Kidney (tissue), 22 donors: ENCODE measurements at places on chromosomes 12 and 14. TPM values are rescaled to one million over a fixed set of nuclear protein-coding genes. Genes with fewer than 3 reads are reported as not detected.

Gene HOXC5
- 4.8 TPM for total RNA-seq

GRCh38 chr12:76020281-76020680, 11.3 kb downstream of the PHLDA1 start:
- H3K27me3 ChIP-seq: no peaks in the 10 kb centered on the region
- H3K36me3 ChIP-seq: no peaks in the 10 kb centered on the region
- no peak overlapping the region for H3K4me3 ChIP-seq
- H3K27ac ChIP-seq: peak overlapping the region; percentile 82
- no peaks in the 10 kb centered on the region for H3K4me1 ChIP-seq

DNA sequence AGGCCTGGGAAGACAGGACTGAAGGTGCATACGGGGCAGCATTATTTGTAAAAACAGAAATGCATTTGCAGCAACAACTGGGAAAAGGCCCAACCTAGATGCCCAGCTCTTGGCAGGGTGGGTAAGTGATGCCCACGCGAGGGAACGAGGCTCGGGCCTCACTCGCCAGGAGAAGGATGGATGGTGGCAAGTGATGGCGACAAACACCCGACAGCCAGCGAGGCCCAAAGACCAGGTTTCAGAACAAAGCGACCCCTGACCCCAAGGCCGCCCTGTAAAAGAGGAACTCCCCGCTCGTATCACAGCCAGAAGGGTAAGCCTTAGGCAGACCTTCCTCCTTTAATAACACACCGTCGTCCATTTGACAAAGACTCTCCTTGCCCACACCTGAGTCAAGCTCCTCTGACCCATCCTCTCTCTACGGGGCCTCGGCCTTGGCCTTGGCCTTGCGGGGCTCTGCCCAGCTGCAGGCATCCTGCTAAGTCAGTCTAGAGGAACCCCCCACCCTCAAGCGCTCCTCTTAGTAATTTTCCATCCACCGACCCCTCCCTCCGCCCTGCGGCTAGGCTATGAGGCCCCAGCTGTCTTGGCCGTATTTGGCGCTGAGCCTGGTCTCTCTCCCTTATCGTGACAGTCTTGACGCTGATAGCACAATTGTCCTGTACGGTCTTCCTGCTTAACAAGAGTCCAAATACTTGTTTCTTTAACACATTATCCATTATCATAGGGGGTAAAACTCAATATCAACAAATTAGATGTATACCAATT, 80.2 kb downstream of the NCOR2 start:
- H3K36me3 ChIP-seq: no peaks in the 10 kb centered on the region
- H3K4me3 ChIP-seq: no peak overlapping the region
- no peaks in the 10 kb centered on the region for H3K27me3 ChIP-seq
- no peak overlapping the region for H3K27ac ChIP-seq

GRCh38 chr12:68631227-68631626, 20.5 kb downstream of the RAP1B start:
- H3K36me3 ChIP-seq: no peaks in the 10 kb centered on the region
- no peak for DNase-seq
- no peak overlapping the region for H3K4me3 ChIP-seq
- peaks cover 11% of the 10 kb centered on the region for H3K4me1 ChIP-seq

GRCh38 chr12:47356129-47356700, 276.5 kb upstream of the AMIGO2 start:
- no peak overlapping the region for H3K4me3 ChIP-seq
- no peaks in the 10 kb centered on the region for H3K4me1 ChIP-seq
- H3K27me3 ChIP-seq: no peaks in the 10 kb centered on the region
- no peak for DNase-seq

Gene KRT1
- total RNA-seq: not detected

- no peaks in the 10 kb centered on the region for H3K27me3 ChIP-seq
- no peaks in the 10 kb centered on the region for H3K36me3 ChIP-seq
- no peak overlapping the region for H3K27ac ChIP-seq
- no peaks in the 10 kb centered on the region for H3K4me1 ChIP-seq
These were observed 240.3 kb upstream of the PDZRN4 start for GRCh38 chr12:40947797-40948196.

DNA sequence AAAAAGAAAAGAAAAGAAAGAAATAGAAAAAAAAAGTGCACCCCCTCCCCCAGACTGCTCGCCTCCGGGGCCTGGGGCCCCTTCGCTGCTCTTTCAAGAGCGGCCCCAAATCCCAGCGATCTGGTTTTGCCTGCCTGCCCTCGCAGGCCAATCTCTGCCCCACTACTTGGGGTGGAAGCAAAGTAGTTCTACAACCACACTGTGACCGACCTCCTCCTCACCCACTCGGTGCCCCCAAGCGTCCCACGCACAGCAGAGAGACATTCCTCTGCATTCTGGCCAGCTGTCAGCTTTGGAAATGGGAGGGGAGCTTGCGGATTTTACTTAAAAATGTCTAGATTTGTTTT, 2.4 kb upstream of the TBX3 start:
- peaks cover 31% of the 10 kb centered on the region for H3K27me3 ChIP-seq
- H3K27ac ChIP-seq: no peak overlapping the region
- H3K36me3 ChIP-seq: no peaks in the 10 kb centered on the region
- DNase-seq: peak; percentile 31

DNA sequence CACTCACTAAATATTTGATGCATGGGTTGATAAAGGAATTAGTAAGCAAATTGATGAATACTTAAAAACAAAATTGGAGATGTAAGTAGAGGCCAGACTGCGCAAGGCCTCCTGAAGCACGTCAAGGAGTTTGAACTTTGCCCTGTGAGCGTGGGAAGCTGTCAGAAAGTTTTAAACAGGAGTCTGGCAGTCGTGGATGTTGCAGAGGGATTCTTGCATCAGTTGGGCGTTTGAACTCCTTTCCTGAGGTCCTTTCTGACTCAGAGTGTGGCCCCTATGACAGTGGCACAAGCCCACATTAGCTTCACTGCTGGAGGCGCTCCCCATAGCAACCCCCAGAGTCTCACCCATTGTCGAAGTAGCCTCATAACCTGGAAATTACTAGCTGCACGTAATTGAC, 17.9 kb upstream of the IL22 start:
- no peak overlapping the region for H3K4me3 ChIP-seq
- H3K27ac ChIP-seq: no peak overlapping the region
- H3K27me3 ChIP-seq: no peaks in the 10 kb centered on the region
- H3K4me1 ChIP-seq: no peaks in the 10 kb centered on the region
- no peak for DNase-seq

- no peak overlapping the region for H3K27ac ChIP-seq
- no peak overlapping the region for H3K4me3 ChIP-seq
- no peaks in the 10 kb centered on the region for H3K27me3 ChIP-seq
These were observed 18.0 kb upstream of the TMEM260 start for GRCh38 chr14:56561606-56562005.

GRCh38 chr12:68203460-68203875, 22.1 kb downstream of the IL26 start:
- H3K36me3 ChIP-seq: no peaks in the 10 kb centered on the region
- no peaks in the 10 kb centered on the region for H3K4me1 ChIP-seq
- H3K27me3 ChIP-seq: no peaks in the 10 kb centered on the region
- no peak overlapping the region for H3K27ac ChIP-seq
- no peak overlapping the region for H3K4me3 ChIP-seq

DNA sequence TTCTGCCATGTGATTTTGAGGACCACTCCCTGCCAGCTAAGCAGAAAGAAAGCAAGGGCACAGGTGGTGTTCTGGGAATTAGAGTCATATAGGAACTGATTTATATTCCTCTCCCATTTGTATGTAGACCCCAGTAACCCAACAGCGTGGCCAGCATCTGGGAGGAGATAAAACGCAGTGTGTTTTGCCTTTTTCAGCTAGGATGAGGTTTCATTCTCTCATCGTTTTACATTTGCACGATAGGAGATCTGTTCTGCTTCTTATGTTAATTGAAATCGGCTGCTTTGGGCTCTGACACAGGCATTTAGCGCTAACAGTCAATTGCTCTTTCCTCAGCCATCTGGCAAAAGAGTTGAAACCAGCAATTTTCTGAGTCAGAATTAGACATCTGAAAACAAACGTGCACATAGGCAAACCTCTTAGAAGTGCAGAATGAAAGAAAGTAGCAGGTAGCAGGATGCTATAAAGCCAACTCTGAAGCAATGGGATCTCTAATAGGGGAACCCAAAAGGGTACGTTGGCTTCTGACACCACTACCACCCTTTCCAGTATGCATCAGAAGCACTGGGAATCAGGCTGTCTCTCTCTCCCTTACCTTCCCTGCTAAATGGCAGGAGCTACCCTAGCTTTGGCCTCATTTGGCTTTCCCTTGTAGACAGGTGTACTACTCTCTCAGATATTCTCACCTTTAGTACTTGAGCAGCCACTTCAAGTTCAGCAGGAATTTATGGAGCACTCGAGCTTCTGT, 219.1 kb downstream of the PHLDA1 start:
- DNase-seq: no peak
- no peak overlapping the region for H3K27ac ChIP-seq
- H3K27me3 ChIP-seq: no peaks in the 10 kb centered on the region

Gene AHNAK2
- 72.0 TPM for total RNA-seq

DNA sequence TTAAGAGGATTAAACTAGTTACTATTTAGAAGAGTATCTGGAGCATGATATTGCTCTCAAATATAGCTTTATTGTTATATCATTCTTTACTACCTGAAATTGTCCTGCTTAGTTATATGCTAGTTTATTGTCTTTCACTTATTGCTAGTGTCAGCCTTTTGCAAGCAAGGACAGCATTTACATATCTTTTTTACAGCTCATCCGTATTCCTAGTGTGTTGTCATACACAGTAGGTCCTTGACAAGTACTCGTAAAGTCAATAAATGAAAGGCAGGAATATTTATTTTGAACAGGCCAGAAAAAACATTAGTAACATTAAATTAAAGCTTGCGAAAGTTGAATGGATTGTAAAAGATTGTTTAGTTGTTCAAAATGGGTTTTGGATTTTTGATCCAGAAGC, 35.0 kb downstream of the CRADD start:
- DNase-seq: no peak
- no peak overlapping the region for H3K4me3 ChIP-seq
- H3K4me1 ChIP-seq: no peaks in the 10 kb centered on the region
- H3K27me3 ChIP-seq: no peaks in the 10 kb centered on the region
- H3K27ac ChIP-seq: no peak overlapping the region

GRCh38 chr12:182381-182892, 31.5 kb downstream of the SLC6A12 start:
- peak overlapping the region; percentile 11 for H3K27ac ChIP-seq
- DNase-seq: no peak
- H3K4me3 ChIP-seq: no peak overlapping the region
- H3K27me3 ChIP-seq: no peaks in the 10 kb centered on the region

DNA sequence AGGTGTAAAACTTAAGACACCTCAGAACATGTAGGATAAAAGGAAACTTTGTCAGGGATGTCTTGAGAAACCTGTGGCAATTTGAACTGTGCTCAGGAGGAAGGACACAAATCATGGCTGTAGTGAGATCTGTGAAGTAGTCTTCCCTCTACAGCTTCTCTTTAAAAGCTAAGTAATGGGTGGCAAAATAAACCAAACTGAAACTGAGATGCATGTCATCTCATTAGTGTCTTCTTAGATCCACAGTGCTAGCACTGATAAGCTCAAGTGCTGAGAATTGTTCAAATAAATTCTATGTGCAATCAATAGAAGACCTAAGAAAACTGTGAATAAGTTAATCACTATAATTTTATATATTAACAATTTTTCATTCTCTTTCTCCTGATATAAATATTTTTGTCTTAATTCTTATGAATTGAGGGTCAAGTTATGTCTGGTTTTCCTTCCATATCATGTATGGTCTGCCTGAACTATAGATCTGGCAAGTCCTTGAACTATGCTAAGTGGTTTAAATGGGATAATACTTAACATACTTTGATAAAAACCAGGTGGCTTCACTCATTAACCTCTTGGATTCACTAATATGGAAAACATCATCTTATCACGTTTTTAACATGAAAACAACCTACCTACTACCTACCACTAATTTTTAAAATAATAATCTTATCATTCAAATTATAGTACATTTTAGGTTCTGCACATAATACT, 27.2 kb downstream of the SYT1 start:
- no peak overlapping the region for H3K27ac ChIP-seq
- H3K4me3 ChIP-seq: no peak overlapping the region
- no peaks in the 10 kb centered on the region for H3K36me3 ChIP-seq
- no peaks in the 10 kb centered on the region for H3K4me1 ChIP-seq
- DNase-seq: no peak

GRCh38 chr12:67822826-67823225, 166.4 kb upstream of the IFNG-AS1 start:
- DNase-seq: no peak
- no peak overlapping the region for H3K27ac ChIP-seq
- no peak overlapping the region for H3K4me3 ChIP-seq
- H3K4me1 ChIP-seq: no peaks in the 10 kb centered on the region
- no peaks in the 10 kb centered on the region for H3K27me3 ChIP-seq

Gene NOVA1
- 15.0 TPM for total RNA-seq

Gene TAS2R20
- 4.1 TPM for total RNA-seq

- no peak overlapping the region for H3K27ac ChIP-seq
- H3K27me3 ChIP-seq: no peaks in the 10 kb centered on the region
- no peaks in the 10 kb centered on the region for H3K4me1 ChIP-seq
- H3K36me3 ChIP-seq: peaks cover 15% of the 10 kb centered on the region
These were observed 41.3 kb downstream of the VDR start for GRCh38 chr12:47863467-47863866.

- no peak overlapping the region for H3K27ac ChIP-seq
- H3K27me3 ChIP-seq: no peaks in the 10 kb centered on the region
- H3K4me3 ChIP-seq: no peak overlapping the region
- no peak for DNase-seq
These were observed 181.2 kb upstream of the NRXN3 start for GRCh38 chr14:77988970-77989369.

DNA sequence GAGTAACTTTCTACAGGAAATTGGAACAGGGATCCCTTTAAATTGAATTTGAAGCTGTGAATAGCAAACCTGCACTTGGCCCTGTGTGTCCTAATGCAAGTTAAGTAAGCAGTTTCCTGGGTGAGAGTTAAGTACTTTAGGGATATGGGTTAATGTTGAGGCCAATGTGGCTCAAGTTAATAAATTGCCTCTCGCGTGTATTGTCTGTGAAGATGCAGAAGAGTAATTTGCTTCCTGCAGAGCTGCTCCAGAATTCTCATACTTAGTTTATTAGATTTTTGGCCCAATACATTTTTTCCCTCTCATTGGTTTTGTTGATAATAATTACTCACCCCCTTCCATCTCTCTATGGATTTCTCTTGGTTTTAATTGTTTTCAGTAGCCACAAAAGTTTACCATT, 86.5 kb downstream of the SLC25A47 start:
- H3K4me3 ChIP-seq: no peak overlapping the region
- no peak for DNase-seq
- no peaks in the 10 kb centered on the region for H3K27me3 ChIP-seq

DNA sequence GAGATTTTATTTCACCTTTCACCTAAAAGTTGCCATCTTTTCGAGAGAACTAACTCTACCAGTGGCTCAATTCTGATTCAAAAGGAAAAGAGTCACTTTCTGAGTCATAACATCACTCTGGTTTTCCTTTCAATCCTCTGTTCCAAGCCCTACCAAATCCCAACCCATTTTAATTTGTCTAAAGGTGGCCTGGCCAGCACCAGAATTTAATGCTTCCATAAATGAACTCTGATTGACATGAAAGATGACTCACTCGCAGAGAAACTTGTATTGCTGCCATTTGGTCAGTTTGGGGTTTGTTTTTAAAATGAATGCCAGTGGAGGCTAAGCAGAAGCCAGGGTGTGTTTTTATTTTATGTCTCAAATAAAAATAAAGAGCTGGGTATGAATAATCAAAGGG, 117.4 kb upstream of the SOX5 start:
- H3K4me1 ChIP-seq: no peaks in the 10 kb centered on the region
- H3K27me3 ChIP-seq: no peaks in the 10 kb centered on the region
- no peaks in the 10 kb centered on the region for H3K36me3 ChIP-seq
- H3K4me3 ChIP-seq: no peak overlapping the region
- H3K27ac ChIP-seq: no peak overlapping the region
- no peak for DNase-seq

- H3K27me3 ChIP-seq: no peaks in the 10 kb centered on the region
- no peaks in the 10 kb centered on the region for H3K4me1 ChIP-seq
- H3K36me3 ChIP-seq: no peaks in the 10 kb centered on the region
- no peak overlapping the region for H3K4me3 ChIP-seq
- no peak for DNase-seq
- no peak overlapping the region for H3K27ac ChIP-seq
These were observed 1.9 kb downstream of the GPR68 start for GRCh38 chr14:91242635-91243034.
